DMS79 treated with DMSO at 0.1 percent for 48 hours (cell line): ENCODE measurements at places on chromosomes 13 and 19.
A peak's percentile ranks its signal among the peaks of the same experiment; 100 is the strongest.

GRCh38 chr13:29959086-29959485 is 108.7 kb upstream of the UBL3 start:
- no peak for DNase-seq

DNA sequence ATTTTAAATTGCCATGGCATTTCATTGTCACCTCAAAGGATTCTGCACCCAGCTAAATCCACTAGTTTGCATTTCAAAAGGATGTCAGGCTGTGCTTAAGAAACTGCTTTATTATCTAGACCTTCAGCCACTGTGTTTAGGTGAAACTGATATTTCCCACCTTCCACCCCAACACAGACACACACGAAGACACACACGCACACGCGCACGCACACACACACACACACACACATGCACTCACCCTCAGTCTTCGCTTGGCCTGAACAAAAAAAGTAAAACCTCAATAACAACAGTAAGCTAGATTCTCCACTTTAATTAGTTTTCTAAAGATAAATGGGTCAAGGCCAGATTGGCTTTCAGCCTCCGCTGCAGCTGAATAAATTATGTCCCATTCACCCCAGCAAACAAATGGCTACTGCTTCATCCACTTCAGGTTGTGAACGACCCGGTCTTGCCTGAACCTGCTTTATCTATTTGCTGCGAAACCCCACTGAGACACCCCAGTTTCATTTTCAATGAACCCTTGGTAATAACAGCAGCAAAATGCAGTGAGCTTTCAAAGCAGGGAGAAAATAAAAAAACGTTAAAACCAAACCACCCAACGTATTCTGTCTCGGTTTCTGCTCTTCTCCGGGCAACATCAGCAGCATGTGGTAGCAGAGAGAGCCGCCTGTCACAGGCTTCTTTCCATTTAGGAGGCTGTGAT is 166.8 kb downstream of the DCT start:
- peak; percentile 96 for DNase-seq

- no peak for DNase-seq
Measured at GRCh38 chr13:27541386-27541785, 78.9 kb downstream of the LNX2 start.

- DNase-seq: peak; percentile 69
Measured at GRCh38 chr19:14758816-14759215, 19.5 kb downstream of the ADGRE2 start.

DNA sequence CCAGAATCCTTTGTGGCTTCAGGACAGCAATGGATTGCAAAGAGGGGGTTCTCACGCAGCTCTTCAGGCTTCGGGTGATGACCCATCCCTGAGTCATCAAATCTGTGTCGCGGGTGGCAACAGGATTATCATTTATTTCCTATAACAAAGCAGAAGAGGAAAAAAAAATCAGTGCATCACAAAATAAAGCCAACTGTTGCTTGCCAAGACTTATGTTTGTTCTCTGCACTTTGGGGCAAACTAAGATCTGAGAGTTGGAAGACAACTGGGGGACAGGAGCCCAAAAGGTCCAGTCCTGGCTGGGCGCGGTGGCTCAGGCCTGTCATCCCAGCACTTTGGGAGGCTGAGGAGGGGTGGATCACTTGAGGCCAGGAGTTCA is 6.4 kb downstream of the GNA15 start:
- no peak for DNase-seq

GRCh38 chr13:57552437-57552836 is 79.1 kb upstream of the PCDH17 start:
- no peak for DNase-seq

- DNase-seq: no peak
Measured at GRCh38 chr13:99471221-99472121, 29.8 kb upstream of the TM9SF2 start.

- DNase-seq: no peak
Measured at GRCh38 chr19:18999016-18999758, 34.1 kb downstream of the SUGP2 start.

DNA sequence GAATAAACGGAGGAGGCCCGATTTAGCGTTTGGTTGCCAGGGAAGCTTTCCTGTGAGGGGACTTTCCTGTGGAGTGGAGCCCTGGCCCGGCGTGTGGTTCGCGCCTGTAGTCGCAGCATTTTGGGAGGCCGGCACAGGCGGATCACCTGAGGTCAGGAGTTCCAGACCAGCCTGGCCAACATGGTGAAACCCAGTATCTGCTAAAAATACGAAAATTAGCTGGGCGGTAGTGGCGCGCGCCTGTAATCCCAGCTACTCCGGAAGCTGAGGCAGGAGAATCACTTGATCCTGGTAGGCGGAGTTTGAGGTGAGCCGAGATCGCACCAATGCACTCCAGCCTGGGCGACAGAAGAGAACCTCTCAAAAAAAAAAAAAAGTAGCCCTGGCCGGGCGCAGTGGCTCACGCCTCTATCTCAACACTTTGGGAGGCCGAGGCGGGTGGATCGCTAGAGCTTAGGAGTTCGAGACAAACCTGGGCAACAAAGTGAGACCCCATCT is 6.9 kb downstream of the KANK3 start:
- DNase-seq: peak; percentile 46

- DNase-seq: no peak
Measured at GRCh38 chr13:80821466-80821865, 480.5 kb upstream of the SPRY2 start.
